ENCODE measurements at places on chromosomes 16 and 17.

GRCh38 chr17:79813297-79814126 is 16.6 kb upstream of the CBX8 start:
- DNase-seq, result no peak

DNA sequence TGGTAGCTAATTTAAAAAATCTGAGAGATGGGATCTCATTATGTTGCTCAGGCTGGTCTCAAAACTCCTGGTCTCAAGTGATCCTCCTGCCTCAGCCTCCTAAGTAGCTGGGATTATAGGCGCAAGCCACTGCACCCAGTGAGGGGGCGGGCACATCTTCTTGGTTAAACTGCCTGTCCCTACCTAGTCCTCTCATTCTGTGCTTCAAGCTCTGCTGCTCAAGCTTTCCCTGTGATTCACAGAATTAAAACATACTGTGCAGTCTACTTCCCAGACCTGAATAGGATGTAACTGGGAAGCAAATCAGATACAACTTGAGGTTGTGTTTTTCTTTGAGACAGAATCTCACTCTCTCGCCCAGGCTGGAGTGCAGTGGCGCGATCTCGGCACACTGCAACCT is 2.3 kb downstream of the MRPL38 start:
- DNase-seq, result no peak

GRCh38 chr17:72353502-72353901 is 232.7 kb downstream of the SOX9 start:
- no peak for DNase-seq

GRCh38 chr17:48571024-48571818 is 6.9 kb downstream of the HOXB4 start:
- no peak for DNase-seq

DNA sequence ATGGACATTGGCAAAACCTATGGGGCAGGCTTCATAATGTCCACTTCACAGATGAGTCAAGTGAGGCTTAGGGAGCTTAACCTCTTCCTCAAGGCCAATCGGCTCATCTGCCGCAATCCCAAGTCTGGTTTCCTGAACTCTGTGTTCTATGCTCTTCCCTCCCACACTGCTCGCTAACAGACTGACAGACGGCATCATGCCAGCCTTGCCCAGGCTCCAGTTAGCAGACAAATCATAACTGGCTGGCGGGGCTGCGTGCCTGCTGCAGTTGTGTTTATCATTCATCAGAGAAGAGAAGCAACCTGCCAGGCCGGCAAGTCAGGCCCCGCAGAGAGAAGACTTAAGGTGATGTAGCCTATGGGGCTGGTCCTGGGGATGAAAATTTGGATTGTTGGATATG is 216.2 kb upstream of the ASIC2 start:
- no peak for DNase-seq

DNA sequence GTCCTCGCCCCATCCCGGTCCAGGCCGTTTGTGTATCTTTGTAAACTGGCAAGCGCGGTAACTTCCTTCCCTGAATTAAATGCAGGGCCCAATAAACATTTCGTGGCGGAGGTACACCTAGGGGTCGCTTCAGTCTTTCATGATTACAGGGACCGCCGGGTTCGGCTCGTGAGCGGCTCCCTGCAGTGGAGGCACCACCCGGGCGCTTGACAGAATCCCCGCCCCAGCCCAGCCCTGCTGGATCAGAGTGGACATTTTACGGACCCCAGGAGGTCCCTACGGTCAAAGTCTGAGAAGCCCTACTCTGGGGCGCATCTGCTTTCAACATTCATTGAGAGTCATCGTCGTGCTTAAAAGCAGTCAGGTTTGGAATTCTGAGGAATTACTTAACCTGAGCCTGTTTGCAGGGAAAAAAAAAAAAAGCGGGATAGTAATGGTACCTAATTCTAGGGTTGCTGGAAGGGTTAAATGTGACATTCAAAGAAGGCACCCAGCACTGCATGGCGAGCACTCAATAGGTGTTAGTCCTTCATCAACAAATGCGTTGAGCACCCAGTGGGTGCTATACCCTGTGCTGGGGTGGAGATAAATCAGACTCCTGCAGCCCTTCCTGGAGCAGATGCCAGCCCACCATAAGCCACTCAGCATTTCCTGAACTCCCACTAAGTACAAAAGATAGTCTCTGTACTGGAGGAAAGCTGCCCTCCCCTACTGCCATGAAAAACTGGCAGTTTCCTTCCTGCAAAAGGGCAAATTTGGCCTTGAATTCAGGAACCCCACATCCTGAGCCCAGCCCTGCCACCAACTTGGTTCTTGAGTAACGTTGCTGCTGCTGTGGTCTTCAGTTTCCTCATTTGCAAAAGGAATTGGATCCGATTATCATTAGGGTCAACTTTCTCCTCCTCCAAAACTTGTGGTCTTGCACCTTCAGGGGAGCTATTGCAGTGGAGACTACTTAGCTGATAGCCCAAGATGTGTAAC is 658 bp upstream of the DUSP3 start:
- DNase-seq, result no peak

GRCh38 chr16:30115238-30115637 is 1.9 kb upstream of the GDPD3 start:
- DNase-seq, result no peak

- no peak for DNase-seq
These were observed 71.8 kb downstream of the IRF8 start for GRCh38 chr16:85970738-85971137.

DNA sequence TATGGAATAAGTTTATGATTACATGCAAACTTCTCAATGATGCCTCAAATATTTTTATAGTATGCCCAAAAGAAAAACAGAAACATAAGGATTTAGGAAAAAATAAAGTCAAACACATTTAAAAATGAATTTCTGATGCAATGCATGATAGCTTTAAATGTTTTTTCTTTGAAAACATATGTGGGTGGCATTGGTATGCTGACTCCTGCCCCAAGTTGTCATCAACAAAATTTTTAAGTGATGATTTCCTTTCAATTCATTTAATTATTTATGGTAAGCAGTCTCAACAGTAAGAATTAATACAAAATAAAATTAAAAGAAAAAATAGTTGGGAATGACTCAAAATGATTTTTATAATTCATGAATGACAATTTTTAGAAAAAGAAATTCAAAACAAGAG is 104.9 kb downstream of the CEP112 start:
- DNase-seq, result no peak

DNA sequence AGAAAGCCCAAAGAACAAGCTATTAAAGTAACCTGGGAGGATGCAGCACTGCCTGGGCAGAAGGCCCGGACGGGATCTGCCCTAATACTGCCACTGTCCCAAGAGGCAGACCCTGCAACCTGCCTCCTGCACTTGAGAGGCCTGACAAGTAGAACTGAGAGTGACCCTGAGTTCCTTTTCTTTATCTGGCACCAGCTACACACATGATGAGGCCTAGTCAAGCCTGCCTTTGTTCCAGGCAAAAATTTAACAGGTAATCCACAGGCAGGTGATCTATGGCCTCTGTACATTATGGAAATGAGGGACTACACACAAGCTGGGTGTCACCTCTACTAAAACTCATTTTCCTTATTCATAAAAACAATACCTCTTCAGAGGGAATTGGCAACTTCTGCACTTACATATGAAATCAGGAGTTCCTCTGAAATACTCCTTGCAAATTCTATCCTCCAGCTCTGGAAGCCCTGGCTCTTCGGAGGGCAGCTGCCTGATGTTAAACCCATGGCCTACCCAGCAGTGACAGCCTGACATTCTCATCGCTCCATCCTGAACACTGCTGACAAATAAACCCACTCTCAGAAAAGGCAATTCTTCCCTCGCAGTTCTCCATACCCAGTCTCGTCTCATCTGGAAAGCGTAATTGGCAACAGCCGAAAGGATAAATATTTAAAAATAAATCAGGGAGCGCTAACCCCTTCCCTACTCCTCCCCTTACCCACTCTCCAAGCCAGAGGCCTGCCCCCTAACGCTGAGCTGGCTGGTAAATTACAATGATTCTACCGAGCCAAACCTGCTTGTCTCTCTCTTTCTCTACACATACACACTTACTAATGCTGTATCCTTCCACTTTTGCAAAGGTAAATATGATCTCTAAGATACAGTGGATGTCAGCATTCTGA is 2.5 kb upstream of the ZFHX3 start:
- DNase-seq, result no peak

DNA sequence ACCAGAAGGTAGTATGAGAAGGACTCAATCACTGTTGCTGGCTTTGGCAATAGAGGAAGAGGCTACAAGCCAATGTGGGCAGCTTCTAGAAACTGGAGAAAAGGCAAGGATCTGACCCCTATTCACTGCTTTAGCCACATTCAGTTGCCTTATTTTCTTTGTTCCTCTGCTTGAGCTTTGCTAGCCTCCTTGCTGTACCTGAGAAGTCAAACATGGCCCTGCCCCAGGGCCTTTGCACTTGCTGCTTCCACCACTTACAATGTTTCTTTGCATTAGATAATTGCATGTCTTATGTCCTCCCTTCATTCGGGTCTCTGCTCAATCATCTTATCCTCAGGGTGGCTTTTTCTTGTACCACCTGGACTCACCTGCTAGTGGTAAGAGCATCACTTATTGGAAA is 15.8 kb downstream of the HS3ST4 start:
- DNase-seq, result no peak

GRCh38 chr16:50169555-50170096 is 16.5 kb downstream of the TENT4B start:
- no peak for DNase-seq

- no peak for DNase-seq
These were observed 24.0 kb upstream of the C16orf78 start for GRCh38 chr16:49349446-49350168.

- DNase-seq, result no peak
These were observed 1.4 kb downstream of the RFNG start for GRCh38 chr17:82050152-82050760.

Measured in stimulated activated CD4-positive, alpha-beta T cell treated with anti-CD3 and anti-CD28 coated beads, Interleukin-1b, Interleukin-23, amount 100 ng/mL, for 1 hour (primary cell).